ENCODE measurements at places on chromosomes 5 and 9.

- no peak for DNase-seq
Measured at GRCh38 chr5:74616236-74617146, 24.0 kb downstream of the ENC1 start.

- DNase-seq: no peak
Measured at GRCh38 chr9:129422843-129423192, 198.1 kb downstream of the C9orf50 start.

- DNase-seq: peak; percentile 3
Measured at GRCh38 chr5:154273028-154273617, 82.6 kb downstream of the GALNT10 start.

GRCh38 chr9:113463418-113464285, at the start of gene RGS3:
Gene RGS3, plus strand, starts transcription at chr9:113463727. Its CDS starts 76 bp downstream, at chr9:113463803.
- DNase-seq: no peak

- no peak for DNase-seq
Measured at GRCh38 chr9:21383627-21384026, 1.6 kb downstream of the IFNA2 start.

DNA sequence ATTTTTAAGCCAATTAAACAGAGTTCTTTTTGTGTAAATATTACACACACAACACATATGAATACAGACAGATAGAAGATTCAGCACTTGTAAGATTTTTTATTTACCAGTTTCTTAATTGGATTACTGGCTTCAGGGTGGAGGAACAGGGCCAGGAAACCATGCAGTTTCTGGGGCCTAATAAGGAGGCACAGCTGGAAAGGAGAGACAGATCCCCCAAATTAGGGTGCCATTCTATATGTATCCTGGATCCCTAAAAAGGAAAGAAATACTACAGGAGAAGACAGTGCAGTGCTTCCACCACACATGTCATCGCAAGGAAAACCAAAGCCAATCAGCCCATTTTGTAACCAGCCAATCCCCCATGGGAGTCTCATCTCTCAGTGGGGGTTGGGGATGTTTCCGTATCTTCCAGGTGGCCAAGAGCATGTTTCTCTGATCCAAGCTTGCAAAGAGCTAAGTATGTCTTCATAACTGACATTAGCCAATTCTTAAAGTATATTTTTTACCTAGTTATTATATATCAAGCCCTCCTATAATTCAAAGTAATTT, 15.8 kb upstream of the ABO start:
- DNase-seq: no peak

Data from epithelial cell of prostate (primary cell).